ENCODE measurements at places on chromosomes 12 and 14.

GRCh38 chr12:26164118-26164517 is 31.3 kb upstream of the SSPN start:
- DNase-seq, result no peak

DNA sequence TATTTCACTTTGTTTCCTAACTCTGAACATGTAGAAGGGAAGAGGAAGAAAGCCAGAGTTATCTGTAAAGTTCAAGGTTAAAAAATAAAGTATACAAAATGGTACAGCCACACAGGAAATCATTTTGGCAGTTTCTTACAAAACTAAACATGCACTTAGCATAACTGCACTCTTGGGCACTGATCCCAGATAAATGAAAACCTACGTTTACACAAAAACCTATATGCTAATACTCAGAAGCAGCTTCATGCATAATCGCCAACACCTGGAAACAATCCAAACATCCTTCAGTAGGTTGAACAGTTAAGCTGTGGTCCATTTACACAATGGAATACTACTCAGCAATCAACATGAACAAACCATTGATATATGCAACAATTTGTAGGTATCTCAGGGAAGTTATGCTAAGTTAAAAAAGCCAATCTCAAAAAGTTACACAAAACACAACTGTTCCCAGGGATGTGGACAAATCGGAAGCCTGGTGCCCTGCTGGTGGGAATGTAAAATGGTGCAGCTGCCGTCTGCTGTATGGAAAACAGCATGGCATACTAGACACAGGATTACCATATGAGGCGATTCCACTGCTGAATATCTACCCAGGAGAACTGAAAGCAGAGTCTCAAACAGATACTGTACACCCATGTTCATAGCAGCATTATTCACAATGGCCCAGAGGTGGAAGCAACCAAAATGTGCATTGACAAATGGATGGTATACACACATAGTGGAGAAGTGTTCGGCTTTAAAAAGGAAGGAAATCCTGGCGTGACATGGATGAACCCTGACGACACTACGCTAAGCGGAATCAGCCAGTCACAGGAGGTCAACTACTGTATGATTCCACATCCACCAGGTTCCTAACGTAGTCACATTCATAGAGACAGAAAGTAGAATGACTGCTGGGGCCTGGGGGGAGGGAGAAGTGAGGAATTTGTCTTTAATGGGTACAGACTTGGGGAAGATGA is 37.7 kb downstream of the NRDE2 start:
- DNase-seq, result no peak

DNA sequence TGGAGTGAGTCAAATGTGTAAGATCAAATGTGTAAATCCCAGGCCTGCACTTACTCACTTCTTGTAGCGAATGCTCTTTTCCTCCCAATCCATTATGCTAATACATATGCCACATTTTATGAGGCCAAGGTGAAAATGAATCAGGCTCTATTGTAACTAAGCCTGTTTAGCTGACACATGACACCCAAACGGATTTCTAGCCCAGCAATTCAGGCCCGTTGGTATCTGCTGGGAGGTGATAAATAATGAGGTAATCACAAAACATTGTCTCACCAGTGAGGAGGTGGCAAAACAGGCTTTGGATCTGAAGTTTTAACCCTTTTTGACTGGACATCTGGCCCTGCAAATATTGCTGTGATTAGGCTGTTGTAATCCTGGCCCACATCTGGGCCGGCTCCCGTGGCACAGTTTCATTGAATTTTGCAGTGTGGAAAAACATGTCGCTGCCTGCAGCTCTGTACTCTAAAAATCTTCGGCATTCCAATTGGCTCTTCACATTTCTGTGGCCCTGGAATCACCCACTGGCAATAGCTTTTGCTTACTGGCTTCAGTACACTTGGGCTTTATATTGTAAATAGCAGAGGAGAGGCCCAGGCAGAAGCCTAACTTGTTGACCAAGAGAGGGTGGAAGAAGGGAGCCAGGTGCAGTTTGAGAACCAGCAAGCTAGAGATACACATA is 106.1 kb downstream of the PAX9 start:
- no peak for DNase-seq

DNA sequence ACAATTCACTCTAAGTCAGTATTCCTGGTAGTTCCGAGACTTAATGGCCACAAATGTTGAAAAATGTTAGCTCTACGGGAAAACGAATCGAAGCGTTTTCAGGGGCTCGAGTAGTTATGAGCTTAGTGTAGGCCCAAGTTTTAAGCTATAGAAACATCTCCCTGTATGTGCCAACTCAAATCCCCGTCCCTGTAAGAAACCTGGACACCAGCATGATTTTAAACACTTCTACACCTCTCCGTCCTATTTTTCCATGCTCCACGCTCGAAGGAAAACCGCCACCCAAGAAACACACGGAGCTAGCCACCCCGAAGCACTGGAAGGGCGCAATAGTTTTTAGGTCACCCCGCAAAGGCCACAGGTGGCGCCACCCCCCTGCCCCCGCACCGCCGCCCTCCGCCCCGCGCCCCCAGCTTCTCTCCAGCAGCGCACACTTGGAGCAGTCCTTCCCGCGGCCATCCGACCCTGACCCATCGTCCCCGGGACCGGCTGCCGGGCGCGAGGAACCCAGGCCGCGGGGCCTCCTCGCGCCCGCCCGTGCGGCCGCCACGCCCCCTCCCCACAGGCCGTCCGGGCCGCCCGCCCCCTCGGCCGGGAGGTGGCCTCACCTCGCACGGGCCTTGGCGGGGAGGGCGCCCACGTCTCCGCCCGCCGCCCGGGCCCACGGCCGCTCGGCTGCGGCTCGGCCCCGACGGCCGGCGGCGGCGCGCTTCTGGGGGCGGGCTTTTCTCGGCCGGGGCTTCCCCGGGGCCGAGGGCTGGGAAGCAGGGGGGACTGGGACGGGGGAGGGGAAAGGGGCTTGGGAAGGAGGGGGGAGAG is 522 bp downstream of the R3HDM2 start:
- DNase-seq, result peak; percentile 20

- no peak for DNase-seq
Measured at GRCh38 chr14:53896726-53897125, 59.9 kb downstream of the BMP4 start.

- DNase-seq, result no peak
Measured at GRCh38 chr12:132380641-132381040, 51.3 kb upstream of the GALNT9 start.

- DNase-seq, result no peak
Measured at GRCh38 chr14:93207468-93208308, 632 bp downstream of the UBR7 start.

DNA sequence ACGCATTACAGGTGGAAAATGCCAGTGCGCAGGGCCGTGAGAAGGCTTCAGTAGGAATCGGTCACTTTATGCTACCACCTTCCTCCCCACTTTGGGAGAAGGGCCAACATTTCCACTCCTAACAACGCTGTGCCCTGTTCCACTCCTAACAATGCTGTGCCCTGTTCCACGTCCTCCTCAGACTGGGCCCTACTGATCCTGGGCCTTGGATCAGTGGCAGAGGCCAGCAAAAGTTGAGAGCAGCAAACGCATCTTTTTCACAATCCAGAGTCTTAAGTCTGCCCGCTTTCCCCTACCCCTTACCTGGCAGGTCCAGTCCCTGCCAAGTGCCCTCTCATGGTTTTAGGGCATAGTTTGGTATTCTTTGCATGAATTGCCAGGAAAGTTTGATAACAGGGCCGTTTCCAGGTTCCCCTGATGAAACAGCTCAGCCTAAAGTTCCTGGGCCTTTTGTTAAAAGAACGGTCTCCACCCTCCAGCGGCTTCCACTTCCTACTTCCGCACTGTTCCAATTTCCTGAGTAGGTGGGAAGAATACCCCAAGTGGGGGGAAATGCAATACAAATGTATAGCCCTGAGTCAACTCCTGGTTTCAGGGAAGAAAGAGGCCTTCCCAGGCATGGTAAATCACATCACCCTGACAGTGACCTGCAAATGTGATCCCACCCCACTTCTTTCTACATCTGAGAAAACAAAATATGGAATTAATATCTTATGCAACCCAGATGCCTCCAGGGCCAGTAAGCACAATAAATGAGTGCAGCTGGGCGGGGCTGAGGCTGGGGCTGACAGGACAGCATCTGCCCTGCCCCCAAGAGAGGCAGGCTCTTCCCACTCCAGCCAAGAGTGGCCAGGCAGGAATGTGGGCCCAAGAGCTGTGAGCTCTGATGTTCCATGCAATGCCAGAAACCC is 15.0 kb downstream of the KCTD10 start:
- DNase-seq, result no peak

- no peak for DNase-seq
Measured at GRCh38 chr14:98692832-98693231, 579.2 kb downstream of the BCL11B start.

DNA sequence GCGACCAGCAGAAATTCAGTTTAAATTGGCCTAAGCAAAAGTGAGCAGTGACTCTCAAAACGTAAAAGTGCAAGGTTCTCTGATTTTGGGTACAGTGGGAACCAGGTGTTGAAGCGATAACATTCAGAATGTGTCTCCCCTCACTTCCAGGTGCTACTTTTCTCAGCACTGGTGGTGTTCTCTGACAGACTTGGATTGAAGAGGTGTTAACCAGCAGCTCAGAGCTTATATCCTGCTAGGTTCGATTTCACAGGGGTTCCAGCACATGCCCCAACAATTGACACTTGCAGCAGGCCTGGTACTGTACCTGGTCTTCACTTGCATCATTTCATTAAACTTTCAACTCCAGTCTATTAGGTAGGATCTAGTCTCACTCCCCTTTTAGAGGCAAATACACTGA is 680.2 kb downstream of the VRK1 start:
- DNase-seq, result no peak

DNA sequence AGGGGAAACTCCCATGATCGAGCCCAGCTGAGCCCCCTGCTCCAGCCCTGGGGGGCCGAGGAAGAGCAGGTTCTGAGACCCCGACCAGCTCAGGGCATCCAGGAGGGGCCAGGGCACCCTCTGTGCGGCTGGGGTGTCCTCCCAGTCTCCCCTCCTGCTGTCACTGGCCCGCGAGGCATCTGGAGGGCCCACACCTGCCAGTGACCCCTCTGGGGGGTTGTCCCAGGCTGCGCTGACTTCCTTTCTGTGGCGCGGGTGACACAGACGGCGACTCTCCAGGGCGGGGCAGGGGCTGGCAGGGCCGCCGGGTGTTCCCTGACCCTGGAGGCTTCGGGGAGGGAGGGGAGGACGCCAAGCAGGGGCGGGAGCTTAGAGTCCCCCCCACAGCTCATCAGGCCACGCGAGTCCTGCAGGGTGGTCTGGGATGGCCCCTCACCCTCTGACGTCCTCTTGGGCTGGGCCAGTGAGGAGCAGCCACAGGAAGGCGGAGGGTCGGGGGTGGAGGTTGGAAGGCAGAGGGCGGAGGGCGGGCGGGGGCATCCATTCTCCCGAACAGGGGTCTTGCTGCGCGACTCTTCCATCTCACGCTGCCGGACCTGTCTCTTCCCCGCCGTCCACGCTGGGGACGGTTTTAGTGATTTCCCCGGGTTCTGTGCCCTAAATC is 38.6 kb upstream of the FBRSL1 start:
- no peak for DNase-seq

GRCh38 chr12:114681116-114681871 is 2.7 kb downstream of the TBX3 start:
- no peak for DNase-seq

DNA sequence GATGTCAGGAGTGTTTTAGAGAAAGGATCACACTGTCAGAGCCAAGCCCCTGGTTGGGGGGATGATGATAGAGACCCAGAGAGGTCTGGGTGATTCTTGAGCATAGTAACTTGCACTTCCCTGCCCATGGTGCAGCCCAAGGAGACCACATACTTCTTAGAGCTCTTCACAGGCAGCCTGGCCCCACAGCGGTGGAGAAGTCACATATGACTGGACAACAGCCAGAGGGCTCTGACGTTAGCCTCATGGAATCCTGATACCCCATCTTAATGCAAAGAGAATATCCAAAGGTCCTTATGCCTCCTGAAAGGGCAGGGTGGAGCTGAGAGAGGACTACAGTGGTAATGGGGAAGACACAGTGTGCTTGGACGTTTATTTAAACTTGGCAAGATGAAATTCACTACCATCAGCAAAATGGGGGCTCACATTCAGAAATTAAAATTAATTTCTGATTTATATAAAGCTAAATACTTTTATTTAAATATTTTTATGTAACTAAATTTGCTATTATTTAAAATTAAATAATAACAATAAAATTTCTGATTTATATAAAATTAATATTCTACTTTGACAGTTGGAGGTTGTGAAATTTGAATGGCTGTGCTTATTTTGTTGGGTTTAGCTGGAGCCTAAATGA is 131.3 kb downstream of the KTN1 start:
- no peak for DNase-seq

DNA sequence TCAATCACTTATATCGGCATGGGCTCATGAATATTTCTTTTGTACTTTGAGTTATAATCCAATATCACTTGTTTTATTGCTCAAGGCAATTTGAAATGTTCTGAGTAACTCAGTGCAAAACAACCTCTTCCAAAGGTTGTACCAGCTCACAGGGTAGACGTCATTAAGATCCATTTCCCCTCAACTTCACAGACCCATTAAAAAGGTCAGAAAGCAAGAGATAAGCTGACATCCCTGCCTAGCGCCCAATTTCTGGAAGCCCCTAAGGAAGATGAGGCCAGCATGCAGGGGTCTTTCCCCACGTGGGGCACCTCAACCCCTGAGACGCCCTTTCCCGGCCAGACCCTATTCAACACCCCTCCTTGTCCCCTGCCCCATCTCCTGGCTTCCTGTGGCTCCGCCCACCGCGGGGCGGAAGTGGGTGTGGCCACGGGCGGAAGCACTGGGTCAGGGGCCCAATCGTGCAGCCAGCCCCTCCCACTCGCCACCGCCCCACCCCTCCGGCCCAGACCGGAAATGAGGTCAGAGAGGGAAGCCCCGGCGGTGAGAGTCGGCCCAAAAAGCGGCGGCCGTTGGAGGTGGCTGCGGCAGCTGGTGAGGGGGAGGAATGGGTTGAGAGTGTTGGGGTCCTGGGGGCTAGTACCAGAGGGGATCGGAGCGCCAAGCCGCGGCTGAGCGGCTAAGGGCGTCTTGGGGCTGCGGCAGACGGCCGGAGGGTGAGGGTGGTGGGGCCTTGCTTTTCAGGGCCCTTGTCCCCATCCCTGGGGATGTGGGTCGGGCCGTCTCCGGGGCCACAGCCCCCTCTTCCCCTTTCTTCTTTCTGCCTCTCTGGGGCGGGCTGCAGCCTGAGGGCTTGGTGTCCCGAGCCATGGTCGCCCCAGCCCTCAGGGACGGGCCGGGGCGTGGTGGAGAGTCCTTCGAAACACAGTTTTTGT is at the start of gene GPATCH2L:
Gene GPATCH2L (plus strand): TSS at position 525 of the 935 bp plus-strand sequence. CDS start 2,442 bp downstream, outside the sequence.
- DNase-seq, result peak; percentile 99

All from stimulated activated CD4-positive, alpha-beta T cell treated with anti-CD3 and anti-CD28 coated beads, Interleukin-1b, Interleukin-23, amount 100 ng/mL, for 1 hour (primary cell).